ENCODE measurements at places on chromosomes 16 and 17.

DNA sequence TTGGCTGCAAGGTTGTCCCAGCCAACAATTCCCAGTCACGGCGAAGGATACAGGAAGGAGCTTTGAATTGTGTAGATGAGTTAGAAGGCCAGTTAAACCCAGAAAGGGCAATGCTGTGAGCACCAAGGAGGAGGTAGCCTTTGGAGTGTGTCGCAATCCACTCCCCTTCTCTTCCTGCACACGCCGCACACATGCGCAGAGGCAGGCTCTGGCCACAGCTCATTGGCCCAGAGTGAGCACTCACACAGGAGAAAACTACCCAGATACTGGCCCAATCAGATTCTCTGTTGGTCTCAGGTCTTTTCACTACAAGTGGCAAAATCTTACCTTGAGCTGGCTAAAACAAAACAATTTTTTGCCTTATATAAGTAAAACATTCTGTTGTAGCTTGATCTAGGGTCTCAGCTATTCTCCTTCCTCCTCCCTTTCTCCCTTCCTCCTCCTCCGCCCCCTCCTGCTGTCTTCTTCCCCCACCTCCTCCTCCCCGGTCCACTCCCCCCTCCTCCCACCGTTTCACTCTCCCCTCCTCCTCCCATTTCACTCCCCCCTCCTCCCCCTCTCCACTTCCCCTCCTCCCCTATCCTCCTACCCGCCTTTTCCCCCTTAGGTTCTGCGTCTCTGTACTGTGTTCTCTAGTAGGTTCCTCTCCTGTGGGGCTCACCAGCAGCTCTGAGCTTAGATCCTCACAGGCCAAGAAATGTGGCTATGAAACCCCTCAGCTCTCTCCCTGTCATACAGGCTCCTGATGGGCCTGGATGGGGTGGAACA is 344.9 kb downstream of the CPPED1 start:
- DNase-seq = peak; percentile 55

DNA sequence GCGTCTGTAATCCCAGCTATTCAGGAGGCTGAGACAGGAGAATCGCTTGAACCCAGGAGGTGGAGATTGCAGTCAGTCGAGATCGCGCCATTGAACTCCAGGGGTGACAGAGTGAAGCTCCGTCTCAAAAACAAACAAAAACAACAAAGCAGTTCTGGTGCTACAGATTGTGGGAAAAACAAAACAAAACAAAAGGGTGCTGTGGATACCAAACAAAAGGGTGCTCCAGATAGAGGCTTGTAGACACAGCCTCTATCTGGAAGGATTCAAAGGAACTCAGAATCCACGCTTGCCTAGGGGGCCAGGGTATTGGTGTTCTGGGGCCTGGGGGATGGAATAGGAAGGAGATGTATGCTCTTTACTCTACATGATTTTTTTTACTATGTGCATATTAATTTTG is 2.5 kb downstream of the MYLK3 start:
- no peak for DNase-seq

GRCh38 chr16:4690946-4691665 is 2.3 kb upstream of the NUDT16L1 start:
- no peak for DNase-seq

- no peak for DNase-seq
Observed at GRCh38 chr17:62627904-62628633, 599 bp downstream of the MRC2 start.

DNA sequence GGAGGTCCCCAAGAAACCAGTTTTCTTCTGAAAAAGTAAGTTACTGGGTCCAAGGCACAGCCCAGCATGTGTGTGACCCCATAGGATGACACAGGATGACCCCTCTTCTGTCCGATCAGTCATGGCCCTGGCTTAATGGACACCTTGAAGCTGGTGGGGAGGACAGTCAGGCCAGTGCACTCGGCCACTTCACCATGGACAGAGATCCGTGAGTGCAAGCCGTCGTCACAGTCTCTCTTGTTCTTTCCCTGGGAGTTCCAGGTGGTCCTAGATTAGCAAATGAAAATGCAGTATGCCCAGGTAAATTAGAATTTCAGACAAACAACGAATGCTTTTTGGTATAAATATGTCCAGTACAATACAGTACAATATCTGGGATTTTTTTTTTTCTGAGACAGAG is 1.4 kb upstream of the RNF222 start:
- no peak for DNase-seq

DNA sequence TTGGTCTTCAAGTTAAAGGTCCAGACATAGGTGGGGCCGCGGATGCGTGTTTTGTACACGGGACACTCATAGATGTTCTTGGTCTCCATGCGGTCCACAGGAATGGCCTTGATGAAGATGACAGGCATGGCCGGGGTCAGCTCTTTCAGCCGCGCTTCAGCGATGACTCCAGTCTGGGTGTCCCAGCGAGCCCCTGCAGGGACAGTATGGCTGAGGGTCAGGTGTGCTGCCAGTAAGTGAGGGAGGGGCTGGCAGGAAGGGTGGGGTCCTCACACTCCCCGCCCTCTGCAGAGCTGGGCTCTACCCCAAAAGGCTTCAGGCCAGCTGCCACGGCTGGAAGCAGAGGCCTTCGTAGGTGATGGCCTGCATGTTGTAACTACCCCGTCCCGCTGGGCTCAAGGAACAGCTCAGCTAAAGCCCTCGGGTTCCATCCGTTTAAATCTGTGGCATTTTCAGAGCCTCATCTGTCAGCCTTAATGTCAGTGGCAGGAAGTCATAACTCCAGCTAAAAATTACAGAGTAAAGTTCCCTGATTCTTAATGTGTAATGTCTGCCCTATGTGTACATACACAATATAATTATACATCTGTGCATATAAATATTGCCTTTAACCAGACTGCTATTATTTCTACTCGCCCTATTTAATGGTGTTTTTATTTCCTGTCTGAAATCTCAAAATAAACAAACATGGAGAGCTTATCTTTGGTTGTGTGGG is 45.7 kb downstream of the PGS1 start:
- DNase-seq = no peak

DNA sequence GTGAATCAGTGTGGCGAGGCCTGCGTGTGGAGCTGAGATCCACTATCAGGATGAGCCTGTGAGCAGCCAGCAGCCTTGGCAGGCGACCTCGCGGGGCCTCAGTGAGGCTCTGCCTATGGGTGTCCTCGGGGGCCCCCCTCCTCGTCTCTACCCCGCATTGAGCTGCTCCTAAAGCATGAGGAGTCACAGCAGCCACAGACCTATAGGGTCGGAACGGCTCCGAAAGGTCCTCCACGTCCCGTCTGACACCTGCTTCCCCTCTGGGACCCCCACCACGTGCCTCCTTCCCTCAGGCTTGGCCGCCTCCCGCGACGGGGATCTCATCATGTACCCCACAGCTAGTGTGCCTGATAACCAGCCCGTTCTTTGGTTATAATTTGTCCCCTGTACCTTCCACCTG is 28.8 kb downstream of the GRIN2C start:
- DNase-seq = no peak

- peak; percentile 42 for DNase-seq
Observed at GRCh38 chr16:31092330-31092729, 2.3 kb downstream of the VKORC1 start.

- no peak for DNase-seq
Observed at GRCh38 chr17:77297693-77298666, 157.2 kb downstream of the SEC14L1 start.

DNA sequence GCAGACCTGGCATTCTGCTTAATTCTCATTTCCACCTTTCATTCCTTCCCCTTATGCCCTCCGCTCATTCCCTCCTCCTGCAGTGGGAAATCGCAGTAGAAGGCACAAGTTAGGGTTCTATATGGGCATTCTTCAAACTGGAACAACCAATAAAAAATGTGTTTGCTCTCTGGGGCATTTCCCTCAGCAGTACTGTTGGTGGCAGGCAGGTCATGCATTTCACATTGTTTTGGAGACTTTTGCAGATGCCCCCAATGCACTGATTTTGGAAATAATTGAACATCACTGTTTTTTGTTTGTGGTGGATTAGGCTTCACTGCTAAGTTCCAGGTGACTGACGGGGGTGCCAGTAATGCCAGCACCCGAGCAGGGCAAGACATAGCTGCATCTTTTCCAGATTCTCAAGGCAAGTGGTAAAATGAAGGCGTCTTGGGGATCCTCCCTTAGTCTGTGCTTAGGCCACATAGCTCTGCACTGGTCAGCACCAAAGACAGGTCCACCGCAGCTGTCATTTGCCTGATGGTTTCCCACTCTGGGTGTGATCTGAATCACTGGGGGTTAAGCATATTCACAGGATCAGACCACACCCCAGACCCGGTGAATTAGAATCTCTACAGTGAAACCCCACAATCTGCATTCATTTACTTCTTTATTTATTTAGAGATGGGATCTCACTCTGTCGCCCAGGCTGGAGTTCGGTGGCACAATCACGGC is 304.5 kb downstream of the CPPED1 start:
- no peak for DNase-seq

DNA sequence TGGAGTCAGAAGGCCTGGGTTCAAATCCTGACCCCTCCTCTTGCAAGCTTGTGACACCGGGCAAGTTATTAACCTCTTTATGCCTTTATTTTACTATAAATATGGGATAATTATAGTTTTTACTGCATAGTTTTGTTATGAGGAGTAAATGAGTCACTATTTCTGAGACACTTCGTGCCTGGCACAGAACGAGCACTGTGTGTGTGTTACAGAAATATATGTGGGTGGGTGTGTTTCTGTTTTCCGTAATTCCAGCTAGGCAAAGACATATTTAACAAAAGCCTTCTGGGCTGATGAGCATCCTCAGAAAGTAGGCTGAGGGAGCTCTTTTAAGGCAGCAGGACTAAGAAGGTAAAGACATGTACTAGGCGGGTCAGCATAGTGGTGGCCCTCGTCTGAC is 417.9 kb downstream of the MAF start:
- DNase-seq = peak; percentile 56

- DNase-seq = no peak
Observed at GRCh38 chr16:11051879-11052808, 107.8 kb downstream of the CLEC16A start.

- no peak for DNase-seq
Observed at GRCh38 chr17:63950940-63951907, 19.1 kb upstream of the CD79B start.

- no peak for DNase-seq
Observed at GRCh38 chr16:87693827-87694226, 72.0 kb downstream of the KLHDC4 start.

GRCh38 chr17:70394473-70395232 is 225.3 kb downstream of the KCNJ2 start:
- no peak for DNase-seq

DNA sequence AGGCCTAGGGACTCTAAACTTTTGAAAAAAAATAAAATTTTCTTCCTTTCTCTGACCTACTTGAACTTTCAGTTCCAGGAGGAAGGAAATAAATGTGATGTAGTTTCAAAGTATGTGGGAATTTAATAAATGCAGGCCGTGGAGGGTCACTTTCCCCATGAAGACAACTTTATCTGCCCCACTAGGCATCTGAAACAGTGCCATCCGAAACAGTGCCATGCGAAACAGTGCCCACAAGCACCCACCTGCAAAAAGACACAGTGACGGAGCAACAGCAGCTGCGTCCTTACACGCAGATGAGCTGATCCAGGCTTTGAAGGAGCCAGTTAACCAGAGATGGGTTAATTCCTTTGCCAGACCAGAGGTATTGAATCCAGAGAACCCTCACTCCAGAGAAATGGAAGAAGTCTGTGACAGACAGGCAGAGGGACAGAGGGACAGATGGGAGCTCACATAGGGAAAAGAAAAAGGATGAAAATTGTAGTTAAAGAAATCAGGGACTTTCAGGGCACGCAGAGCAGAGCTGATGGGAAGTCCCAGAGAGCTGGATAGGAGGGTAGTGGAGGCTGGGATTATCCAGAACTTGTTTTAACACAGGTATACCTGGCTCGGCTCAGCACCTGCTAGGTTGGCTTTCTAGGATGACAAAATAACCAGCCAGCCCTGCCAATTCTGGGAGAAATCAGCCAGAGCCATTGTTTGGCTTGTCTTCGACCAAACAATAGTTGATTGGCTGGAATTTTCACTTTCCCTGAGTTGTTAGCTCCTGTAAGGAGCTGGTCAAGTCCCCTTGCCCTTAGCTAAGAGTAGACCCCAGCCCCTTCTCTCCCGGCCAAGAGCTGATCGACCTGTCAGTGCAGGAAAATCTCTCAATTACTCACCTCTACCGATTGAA is 17.1 kb upstream of the HOXB13 start:
- no peak for DNase-seq

- DNase-seq = no peak
Observed at GRCh38 chr16:2836646-2837508, 6.8 kb downstream of the ZG16B start.

Data from Ammon's horn (tissue), 1 donor.